Stimulated activated CD4-positive, alpha-beta T cell treated with anti-CD3 and anti-CD28 coated beads, Interleukin-12 subunit alpha, Interleukin-12 subunit beta, amount 100 ng/mL, for 48 hours (primary cell): ENCODE measurements at places on chromosomes 13 and 19.

- no peak for DNase-seq
These were observed 2.2 kb downstream of the KMT5C start for GRCh38 chr19:55341595-55342531.

DNA sequence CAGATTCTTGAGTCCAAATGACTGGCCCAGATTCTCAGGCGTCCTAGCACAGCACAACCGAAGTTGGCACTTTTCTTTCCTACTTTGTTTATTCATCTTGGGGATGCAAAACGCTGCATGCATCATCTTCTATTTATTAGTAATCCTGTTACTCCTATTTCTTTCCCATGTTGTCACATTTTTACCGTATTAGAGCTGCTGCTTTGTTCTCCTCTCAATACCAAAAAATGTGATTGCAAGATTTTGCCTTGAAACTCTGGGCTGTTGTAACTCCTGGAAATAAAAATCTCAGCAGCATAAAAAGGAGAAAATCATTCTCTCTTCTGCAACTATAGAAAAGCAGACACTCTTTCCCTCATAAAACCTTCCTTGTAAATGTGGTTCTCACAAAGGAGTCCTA, 12.9 kb upstream of the IGSF23 start:
- no peak for DNase-seq

- DNase-seq: no peak
These were observed 370.5 kb upstream of the ZNF507 start for GRCh38 chr19:31974941-31975340.

GRCh38 chr13:94764576-94765321, 52.4 kb upstream of the SOX21 start:
- no peak for DNase-seq

- DNase-seq: peak; percentile 58
These were observed 51.3 kb upstream of the LSM14A start for GRCh38 chr19:34120846-34121639.

- DNase-seq: no peak
These were observed 52.5 kb downstream of the MTUS2 start for GRCh38 chr13:28872427-28873176.

- no peak for DNase-seq
These were observed 182.0 kb downstream of the RGCC start for GRCh38 chr13:41639237-41639904.

GRCh38 chr13:46345398-46345797, 41.7 kb downstream of the RUBCNL start:
- no peak for DNase-seq

GRCh38 chr19:46917002-46917401, 56.2 kb downstream of the ARHGAP35 start:
- DNase-seq: peak; percentile 8

GRCh38 chr13:33678906-33679657, 138.9 kb upstream of the RFC3 start:
- DNase-seq: peak; percentile 53

- DNase-seq: no peak
These were observed 36.3 kb upstream of the MLNR start for GRCh38 chr13:49183672-49184325.

DNA sequence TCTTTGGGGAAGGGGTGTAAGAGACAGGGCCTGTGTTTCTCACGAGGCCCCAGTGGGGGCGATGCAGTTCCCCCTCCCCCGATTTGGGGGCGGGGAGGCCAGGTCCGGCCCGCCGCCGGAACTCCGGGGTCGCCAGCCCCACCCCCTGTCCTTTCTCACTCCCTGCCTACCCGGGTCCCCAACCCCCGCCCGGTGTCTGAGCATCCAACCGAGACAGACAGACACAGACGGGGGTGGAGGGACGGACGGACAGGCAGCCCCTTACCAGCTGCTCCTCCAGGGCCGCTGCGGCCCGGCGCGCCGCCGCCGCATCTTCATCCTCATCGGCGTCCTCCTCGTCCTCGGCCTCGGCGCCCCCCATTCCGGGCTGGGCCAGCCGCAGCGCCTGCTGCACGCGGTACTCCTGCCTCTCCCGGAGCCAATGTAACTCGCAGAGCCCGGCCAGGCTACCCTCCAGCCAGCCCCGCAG, 397 bp downstream of the DACT3 start:
- no peak for DNase-seq

DNA sequence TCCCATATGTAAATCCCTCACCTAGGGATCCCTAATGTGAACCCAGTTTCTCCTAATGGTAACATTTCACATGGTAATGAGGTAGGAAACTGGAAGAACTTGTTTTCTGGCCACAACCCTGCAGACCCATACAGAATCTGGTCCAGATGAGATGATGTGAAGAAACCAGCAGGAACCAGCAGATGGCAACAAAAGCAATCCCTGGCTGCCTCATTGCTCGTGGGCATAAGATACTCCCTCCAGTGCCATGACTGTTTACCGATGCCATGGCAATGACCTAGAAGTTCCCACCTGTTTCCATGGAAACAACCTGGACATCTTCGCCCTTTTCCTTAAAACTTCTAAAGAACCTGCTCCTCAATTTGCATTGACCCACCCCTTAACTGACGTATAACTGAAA, 1.4 kb upstream of the CD209 start:
- DNase-seq: no peak

DNA sequence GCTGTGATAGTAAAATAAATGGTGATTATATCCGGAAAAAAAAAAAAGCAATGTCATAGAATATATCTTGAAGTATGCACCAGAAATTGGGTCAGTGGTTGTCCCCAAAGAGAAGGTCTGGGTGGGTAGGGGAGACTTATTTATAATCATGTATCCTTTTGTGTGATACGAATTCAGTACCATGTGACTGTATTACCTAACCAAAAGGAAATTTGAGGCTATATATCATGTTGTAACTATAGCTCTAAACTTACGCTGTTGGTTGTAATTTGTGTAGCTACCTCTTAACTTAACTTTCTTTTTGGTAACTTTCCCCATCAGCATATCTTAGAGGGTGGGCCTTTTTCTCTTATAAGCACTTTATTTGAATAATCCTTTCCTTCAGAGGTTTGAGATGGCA, 25.2 kb upstream of the KCTD4 start:
- DNase-seq: no peak

DNA sequence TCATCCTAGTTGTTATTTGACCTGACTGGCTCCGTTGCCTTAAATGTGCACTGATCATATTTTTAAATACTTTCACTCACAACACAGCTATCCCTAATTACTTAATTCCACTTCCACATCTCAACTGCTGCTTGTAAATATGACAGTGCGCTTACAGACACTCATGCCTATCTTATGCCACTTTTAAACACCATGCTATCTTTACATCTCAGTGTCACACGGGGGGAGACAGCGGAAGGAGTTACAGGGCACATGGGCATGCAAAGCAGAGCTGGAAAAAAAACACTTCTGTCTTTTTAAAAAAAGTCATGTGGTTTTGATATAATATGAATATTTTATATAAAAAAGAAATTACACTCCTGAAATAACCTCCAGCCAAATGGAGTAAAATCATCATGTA, 44.1 kb downstream of the SMAD9 start:
- no peak for DNase-seq

- DNase-seq: no peak
These were observed 27.5 kb downstream of the MICU2 start for GRCh38 chr13:21576426-21576825.

GRCh38 chr13:23960566-23961156, 63.4 kb upstream of the C1QTNF9B start:
- DNase-seq: no peak

DNA sequence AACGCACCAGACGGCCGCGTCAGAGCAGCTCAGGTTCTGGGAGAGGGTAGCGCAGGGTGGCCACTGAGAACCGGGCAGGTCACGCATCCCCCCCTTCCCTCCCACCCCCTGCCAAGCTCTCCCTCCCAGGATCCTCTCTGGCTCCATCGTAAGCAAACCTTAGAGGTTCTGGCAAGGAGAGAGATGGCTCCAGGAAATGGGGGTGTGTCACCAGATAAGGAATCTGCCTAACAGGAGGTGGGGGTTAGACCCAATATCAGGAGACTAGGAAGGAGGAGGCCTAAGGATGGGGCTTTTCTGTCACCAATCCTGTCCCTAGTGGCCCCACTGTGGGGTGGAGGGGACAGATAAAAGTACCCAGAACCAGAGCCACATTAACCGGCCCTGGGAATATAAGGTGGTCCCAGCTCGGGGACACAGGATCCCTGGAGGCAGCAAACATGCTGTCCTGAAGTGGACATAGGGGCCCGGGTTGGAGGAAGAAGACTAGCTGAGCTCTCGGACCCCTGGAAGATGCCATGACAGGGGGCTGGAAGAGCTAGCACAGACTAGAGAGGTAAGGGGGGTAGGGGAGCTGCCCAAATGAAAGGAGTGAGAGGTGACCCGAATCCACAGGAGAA, 1.9 kb downstream of the PPP1R12C start:
- no peak for DNase-seq

GRCh38 chr13:75480671-75481175, 1.2 kb downstream of the TBC1D4 start:
- no peak for DNase-seq

- DNase-seq: no peak
These were observed 21.8 kb downstream of the RCBTB1 start for GRCh38 chr13:49563516-49563915.

DNA sequence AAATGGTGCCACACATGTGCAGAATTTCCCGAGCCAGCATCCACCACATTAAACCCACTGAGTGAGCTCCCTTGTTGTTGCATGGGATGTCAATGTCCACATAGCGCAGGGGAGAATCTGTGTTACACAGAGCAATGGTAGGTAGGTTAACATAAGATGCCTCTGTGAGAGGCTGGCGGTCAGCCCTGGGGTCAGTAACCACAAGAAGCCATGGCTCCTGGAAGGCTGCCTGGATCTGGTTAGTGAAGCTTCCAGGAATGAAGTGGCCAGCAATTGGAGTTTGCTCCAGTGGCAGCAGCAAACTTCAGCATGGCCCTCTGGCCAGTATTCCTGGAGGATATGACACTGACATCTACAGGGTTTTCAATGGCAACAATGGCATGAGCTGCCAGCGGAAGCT, 37.0 kb upstream of the PCDH9 start:
- DNase-seq: no peak

- no peak for DNase-seq
These were observed 1.0 kb upstream of the NAT14 start for GRCh38 chr19:55483706-55484592.
